ENCODE measurements at places on chromosomes 4 and X.

DNA sequence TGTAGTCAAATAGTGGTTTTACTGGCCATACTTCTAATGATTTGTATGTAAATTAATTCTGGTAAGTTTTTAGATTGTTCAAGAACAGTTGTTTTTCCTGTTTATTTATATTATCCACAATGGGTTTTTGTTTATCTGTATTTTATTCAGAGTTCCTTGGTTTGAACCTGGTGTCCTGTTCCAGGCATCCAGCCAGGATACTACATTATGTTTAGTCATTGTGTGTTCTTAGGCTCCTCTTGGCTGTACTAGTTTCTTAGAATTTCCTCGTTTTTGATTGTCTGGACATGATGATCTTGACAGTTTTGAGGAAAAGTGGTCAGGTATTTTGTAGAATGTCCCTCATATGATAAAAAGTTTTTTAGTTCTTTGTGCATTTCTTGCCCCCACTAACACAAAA, 7.8 kb downstream of the TIGD2 start:
- no peak for DNase-seq

DNA sequence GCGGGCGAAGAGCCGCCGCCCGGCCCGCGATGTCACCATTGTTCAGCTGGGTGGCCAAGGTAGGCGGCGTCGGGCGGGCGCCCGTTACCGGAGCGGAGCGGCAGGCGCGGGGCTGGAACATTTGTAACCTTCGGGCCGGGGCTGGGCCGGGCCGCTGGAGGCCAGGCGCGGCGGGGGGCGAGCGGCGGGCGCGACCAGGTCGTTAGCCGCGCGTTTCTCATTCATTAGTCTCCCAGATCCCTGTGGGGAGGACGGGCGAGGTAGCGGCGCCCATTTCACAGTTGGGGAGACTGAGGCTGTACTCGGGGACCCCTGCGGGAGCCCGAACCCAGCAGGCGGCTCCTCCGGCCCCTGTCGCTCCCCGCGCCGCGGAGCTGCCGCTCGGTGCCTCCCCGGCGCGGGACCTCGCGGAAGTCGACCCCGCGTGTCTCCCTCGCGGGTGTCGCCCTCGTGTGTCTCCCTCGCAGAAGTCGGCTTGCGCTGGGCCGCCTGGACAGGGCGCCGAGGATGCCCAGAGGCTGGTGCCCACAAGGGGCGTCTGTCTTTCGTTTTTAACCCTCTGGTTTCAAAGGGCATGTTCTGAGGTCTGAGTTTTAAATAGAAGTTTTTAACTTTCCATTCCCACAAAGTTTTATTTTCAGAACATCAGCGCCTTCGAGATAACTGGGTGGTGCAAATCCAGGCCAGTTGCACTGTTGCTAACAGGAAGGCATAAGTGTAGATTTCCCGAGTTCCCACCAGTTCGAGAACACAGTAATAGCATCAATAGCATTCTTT, 17.5 kb downstream of the PTTG2 start:
- DNase-seq = no peak

DNA sequence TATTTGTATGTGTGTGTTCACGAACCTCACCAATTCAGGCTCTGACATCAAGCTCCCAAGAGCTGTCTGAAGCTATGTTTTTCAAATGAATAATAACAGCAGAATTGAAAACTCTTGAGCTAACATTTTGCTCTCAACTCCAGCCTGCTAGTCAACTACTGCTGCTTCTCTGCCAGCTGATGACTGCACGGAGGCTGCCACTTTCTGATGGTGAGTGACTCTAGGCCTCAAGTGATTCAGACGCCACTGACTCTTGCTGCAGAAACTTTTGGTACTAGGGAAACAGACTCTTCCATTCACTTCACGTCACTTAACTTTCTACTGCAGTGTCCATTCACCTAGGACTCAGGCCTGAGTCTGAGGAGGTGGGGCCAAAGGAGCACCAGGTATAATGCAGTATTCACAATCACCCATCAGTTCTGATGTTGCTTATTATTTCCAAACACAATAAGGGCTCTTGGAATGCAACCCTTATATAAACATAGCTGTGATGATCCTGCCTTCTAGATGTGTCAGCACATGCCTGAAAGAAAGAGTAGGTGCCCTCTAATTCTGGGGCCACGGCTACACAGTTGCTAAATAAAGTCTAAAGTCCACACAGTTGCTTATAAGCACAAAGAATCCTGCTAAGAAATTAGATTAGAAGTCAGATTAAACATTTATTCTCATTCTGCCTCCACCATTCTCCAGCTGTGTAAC, 16.0 kb downstream of the PRDM8 start:
- no peak for DNase-seq

GRCh38 chr4:130071746-130072145, 975.8 kb downstream of the C4orf33 start:
- no peak for DNase-seq

GRCh38 chrX:47596256-47596655, 14.0 kb downstream of the TIMP1 start:
- no peak for DNase-seq

GRCh38 chr4:159512348-159512747, 409.5 kb downstream of the RAPGEF2 start:
- DNase-seq = no peak

GRCh38 chr4:3331511-3332394, 38.9 kb downstream of the RGS12 start:
- no peak for DNase-seq

- DNase-seq = no peak
Observed at GRCh38 chr4:10186228-10187214, 69.9 kb upstream of the WDR1 start.

- peak; percentile 30 for DNase-seq
Observed at GRCh38 chrX:39984191-39984956, 113.4 kb downstream of the BCOR start.

Data from fibroblast of skin of left biceps (primary cell).